DMS 273 treated with DMSO at 0.1 percent for 48 hours (cell line): ENCODE measurements at places on chromosomes 13 and 19.

- DNase-seq = no peak
Observed at GRCh38 chr13:112959206-112959605, 9.8 kb upstream of the MCF2L start.

DNA sequence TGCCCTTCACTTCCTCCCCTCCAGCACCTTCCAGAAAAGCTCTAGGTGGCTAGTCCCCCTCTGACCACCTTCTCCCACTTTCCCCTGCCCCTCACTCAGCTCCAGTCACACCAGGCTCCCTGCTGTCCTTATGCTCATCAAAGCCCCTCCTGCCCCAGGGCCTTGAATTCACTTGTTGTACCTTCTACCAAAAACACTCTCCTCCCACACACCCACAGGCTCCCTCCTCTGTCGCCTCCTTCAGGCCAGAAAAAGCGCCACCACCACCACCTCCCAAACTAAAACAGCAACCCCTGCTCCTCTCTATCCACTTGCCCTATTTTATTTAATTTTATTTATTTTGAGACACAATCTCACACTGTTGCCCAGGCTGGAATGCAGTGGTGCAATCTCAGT lies 4.8 kb upstream of the CEACAM16 start:
- no peak for DNase-seq

- no peak for DNase-seq
Observed at GRCh38 chr13:54859827-54860226, 1831.2 kb downstream of the OLFM4 start.

GRCh38 chr13:34637138-34637537 lies 304.9 kb upstream of the NBEA start:
- no peak for DNase-seq

DNA sequence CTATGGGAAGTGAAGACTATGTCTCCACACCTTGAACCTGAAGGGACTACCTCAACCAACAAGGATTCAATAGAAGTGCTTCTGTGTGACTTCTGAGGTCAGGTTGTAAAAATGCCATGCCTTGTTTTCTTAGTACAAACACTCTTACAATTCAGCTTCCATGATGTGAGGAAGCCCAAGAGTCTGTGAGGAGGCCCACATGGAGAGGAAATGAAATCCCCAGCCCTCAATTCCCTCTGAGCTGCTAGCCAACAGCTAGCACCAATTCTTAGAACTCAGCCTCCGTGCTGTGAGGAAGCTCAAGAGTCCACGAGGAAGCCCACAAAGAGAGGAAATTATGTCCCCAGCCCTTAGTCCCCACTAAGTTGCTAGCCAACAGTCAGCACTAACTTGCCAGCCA lies 12.6 kb upstream of the LMTK3 start:
- DNase-seq = no peak

GRCh38 chr13:31545616-31546015 lies 193.7 kb upstream of the RXFP2 start:
- no peak for DNase-seq

DNA sequence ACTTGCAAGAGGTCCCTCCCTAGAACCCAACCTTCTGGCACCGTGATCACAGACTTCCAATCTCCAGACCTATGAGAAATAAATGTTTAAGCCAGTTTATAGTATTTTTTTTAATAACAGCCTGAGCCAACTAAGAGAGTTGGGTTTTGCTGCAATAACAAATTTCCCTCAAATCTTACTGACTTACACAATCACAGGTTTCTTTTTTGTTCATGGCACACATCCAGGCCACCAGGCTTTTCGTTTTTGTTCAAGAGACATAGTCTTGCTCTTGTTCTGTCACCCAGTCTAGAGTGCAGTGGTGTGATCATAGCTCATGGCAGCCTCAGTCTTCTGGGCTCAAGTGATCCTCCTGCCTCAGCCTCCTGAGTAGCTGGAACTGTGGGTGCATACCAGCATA lies 2.0 kb upstream of the SELENOV start:
- DNase-seq = no peak

DNA sequence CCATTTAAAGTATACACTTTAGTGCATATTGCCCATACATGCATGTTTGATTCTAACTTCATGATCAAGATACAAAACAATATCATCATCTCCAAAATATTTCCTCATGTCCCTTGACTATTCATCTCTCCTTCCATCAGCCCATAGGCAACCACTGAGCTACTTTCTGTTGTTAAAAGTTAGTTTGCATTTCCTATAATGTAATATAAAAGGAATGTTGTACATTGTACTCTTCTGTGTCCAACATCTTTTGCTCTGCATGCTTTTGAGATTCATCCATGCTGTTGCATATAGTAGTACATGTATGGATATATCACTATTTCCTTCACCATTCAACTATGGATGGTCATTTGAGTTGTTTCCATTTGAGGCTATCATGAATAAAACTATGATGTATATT lies 74.7 kb downstream of the ITGBL1 start:
- no peak for DNase-seq

- no peak for DNase-seq
Observed at GRCh38 chr19:42345191-42345812, 19.9 kb downstream of the MEGF8 start.

- no peak for DNase-seq
Observed at GRCh38 chr19:56692206-56692895, 20.8 kb upstream of the ZNF835 start.

DNA sequence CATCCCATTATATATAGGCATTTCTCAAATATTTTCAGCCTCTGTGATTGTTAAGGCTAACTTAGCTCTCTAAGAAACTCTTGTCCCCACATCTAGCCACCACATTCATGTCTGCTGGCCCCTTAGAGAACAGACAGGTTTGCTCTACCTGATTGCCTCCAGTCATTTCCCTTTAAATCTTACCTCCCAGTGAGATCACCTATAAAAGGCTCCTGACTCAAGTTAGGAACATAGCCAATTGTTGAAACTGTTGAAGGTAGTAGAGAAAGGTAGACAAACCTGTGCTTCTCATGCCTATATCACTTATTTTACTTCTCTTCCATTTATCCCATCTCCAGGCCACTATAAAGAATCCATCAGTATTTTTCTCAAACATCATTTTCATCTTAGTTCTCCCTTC lies 771.4 kb downstream of the DIAPH3 start:
- DNase-seq = no peak

DNA sequence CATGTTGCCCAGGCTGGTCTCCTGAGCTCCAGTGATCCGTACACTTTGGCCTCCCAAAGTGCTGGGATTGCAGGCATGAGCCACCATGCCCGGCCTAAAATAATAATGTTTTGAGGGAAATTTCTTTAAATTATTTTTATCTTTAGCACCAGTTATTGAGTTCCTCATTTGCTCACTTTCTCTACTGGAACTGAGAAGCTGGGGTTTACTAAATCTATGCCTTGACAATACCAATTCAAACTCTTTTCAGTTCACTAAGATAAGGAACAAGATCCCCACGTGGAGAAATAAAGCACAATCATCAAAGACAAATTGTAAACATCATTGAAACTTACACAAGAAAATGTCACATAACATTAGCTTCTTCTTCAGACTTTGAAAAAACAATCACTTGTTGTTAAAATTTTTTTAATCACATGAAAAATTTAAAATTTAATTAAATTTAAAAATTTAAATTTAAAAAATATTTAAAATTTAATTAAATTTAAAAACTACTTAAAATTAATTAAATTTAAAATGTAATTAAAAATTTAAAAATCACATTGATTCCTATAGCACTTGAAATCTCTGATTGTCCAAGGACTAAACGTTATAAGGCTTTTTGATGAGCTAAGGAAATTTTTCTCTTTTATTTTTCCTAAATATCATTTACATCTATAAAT lies 25.2 kb upstream of the XPO4 start:
- no peak for DNase-seq

- no peak for DNase-seq
Observed at GRCh38 chr19:55546011-55546410, 668 bp upstream of the SBK3 start.

GRCh38 chr13:24301434-24301833 lies 7.9 kb upstream of the C1QTNF9 start:
- DNase-seq = no peak

- no peak for DNase-seq
Observed at GRCh38 chr13:99316657-99317256, 9.6 kb upstream of the GPR183 start.

DNA sequence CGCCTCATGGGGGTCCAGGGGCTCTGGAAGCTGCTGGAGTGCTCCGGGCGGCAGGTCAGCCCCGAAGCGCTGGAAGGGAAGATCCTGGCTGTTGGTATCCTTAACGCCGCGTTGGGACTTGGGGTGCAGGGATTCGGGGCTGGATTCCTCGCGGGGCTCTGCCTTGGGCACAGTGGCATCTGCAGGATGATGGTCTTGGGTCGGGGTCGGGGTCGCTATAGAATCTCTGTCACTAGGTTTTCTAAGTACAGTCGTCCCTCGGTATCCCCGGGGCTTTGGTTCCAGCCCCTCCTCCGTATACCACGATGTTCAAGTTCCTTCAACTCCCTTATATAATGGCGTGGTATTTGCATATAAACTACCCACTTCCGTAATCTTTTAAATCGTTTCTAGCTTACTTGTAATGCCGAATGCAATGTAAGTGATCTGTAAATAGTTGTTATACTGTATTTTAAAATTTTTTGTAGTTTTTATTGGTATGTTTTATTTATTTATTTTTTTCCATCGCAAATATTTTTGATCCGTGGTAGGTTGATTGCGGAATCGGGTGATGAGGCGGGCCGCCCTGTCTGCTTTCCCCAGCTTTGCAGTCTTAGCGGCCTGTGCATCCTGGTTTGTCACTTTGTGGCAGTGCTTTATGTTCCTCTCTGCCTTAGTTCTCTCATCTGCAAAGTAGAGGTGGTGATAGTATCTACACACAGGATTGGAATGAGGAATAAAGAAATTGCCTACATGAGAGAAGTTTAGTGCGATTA lies 606 bp downstream of the ERCC5 start:
- DNase-seq = peak; percentile 28

DNA sequence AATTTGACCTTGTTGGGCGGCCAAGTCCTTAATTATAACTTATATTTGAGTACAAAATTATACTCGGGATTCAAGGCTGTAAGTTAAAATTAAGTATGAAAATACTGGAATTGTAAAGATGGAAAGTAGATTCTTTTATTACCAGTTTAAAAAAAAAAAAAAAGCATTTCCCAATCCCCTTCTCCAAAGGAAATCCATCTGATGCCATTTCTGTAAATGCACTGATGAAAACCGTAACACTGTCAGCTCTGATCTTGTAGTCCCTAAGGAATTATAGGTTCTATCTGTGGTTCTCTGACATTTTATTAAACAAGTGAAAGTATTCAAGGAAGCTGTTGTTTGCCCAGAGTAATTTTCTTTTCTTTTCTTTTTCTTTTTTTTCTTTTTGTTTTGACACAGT lies 41.6 kb upstream of the HNRNPA1L2 start:
- DNase-seq = no peak

DNA sequence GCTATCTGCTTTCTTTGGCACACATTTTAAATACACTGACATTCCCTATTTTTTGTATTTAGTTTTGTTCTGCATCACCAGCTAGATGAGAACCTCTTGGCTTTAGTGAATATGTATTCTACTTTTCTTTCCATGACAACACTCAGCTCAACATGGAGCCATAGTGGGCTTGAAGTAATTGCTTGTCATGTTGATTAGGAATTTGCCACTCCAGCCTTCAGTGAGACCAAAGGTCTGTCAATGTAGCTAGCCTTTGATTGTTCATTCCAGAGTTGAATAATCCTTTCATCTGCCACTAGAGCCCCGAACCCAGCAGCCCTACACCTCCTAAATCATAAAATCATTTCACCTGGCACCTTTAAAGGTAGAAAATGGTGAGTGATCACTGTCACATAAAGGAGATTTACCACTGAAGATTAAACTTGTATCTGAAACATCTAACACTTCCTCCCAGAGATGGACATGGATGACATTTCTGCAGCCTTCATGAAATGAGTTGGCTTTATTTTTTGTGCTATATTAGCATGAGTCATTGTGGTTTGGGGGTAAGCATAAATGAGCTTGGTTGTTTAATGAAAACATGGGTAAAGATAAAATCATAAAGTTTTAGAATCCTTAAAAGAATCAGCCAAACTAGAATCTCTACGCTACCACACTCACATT lies 29.2 kb upstream of the GARRE1 start:
- DNase-seq = no peak
